ENCODE measurements at places on chromosomes 1 and 21.

GRCh38 chr1:206590025-206590758 is 22.1 kb downstream of the EIF2D start:
- no peak for DNase-seq

- no peak for DNase-seq
Observed at GRCh38 chr1:33374336-33375105, 53.6 kb upstream of the A3GALT2 start.

- no peak for DNase-seq
Observed at GRCh38 chr1:92315766-92316599, 17.1 kb downstream of the RPAP2 start.

DNA sequence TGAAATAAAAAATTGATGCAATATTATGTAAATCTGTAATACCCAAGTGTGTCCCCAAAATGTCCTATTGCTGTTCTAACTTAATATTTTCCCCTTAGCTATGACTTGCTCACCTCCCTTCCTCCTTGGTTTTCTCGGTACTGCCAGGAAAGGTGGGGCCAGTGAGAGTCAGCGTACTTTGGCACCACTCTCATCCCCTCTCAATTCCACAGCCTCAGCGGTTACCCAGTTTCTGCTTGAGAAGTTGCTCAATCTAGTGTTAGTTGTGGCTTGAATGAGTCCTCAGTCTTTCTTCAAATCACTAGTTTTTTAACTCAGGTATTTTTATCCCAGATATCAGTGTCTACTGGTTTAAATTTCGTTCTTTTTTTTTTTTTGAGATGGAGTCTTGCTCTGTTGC is 32.3 kb downstream of the BCAS2 start:
- DNase-seq = no peak

DNA sequence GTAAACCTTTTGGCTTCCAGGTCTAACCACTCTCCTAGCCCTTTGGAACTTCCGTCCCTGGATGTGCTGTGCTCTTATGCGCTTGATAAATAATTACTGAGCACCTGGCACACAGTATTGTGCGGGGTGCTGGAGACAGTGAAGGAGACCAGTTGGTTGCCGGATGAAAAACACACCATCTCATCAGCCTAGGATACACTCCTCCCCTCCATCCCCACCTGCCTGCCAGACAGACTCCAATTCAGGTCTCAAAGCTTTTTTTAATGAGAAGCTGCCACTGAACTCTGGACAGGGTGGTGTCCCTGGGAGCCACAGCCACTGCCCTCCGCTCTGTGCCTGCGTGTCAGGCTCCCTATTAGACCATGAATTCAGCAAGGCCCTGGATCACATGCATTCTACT is 9.2 kb downstream of the GNB1 start:
- no peak for DNase-seq

DNA sequence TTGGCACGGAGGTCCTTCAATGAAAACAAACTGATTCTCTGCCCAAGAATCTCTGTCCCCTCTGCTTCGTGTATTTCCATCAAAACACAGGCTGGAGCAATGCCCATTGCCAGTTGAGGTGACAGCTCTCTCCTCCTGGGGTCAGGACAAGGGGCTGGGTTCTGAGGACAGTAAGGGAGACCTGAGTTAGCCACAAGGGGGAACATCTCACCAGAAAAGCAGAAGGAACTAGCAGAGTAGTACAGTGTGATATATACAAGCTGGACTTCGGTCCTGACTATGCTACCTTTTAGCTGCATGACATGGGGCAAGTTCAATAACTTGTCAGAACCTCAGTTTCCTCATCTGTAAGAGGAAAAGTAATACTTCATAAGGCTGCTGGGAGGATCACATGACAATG is 50.3 kb downstream of the SYT2 start:
- DNase-seq = no peak
